Cerebellum (tissue), 4 donors: ENCODE measurements at places on chromosomes 11 and 22. TPM values are rescaled to one million over a fixed set of nuclear protein-coding genes. Genes with fewer than 3 reads are reported as not detected.

- DNase-seq: no peak
Measured at GRCh38 chr11:47105974-47106373, 70.7 kb downstream of the ARFGAP2 start.

DNA sequence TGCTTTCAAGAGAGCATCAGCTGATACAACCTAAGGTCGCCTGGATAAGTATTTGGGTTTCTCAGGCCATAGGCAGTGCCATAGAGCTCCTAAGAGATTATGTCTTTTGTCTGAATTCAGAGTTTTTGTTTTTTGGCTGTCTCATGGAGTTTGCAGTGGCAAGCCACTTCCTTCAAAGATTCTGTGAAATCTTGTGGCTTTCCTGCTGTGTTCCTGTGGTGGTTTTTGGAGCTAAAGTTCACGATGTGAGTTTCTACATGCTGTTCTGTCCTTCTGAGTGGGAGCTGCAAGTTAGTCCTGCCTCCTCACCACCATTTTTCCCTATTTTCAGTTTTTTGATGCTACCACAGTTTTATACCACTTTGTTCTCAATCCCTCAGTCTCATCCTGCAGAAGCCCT lies 111.4 kb downstream of the COMMD9 start:
- DNase-seq: no peak

DNA sequence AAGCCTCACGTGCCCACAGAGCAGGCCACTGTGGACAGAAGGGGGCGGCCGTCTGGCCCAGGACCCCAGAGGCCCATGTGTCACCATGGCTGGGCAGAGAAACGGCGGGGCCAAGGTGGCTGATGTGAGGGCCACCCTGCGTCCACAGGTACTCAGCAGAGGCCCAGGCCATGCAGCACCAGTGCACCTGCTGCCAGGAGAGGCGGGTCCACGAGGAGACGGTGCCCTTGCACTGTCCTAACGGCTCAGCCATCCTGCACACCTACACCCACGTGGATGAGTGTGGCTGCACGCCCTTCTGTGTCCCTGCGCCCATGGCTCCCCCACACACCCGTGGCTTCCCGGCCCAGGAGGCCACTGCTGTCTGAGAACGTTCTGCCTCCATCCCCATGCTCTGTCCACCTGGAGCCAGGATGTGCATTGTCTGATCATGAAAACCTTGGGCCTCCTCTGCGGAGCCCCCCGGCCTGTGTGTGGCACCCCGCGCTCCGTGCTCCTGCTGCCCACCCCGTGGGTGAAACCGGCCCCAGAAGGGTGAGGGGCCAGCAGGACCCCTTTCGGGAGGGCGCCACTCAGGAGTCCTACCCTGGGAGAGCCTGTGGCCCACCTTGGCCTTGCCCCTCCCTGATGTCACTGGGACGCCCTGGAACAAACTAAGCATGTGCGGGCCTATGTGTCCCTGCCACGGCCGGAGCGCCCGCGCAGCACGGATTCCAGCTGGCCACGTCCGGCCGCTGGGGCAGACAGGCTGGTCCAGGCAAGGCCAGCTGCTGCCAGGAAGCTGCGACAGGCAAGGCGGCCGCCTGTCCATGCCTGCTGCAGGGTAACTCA lies 38.6 kb downstream of the MUC5B start:
- DNase-seq: no peak

DNA sequence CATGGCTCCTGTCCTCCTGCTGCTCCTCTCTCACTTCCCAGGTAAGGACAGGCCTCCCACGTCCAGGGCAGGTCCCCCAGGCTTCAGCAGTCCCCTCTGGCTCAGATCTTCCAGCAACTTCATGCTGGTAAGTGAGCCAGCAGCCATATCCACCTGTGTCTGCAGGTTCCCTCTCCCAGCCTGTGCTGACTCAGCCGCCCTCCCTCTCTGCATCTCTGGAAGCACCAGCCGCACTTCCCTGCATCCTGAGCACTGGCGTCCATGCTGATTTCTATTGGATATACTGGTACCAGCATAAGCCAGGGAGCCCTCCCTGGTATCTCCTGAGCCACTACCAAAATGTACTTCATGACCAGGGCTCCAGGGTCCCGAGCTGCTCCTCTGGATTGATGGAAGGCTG lies 19.0 kb downstream of the RFPL3 start:
- DNase-seq: no peak

DNA sequence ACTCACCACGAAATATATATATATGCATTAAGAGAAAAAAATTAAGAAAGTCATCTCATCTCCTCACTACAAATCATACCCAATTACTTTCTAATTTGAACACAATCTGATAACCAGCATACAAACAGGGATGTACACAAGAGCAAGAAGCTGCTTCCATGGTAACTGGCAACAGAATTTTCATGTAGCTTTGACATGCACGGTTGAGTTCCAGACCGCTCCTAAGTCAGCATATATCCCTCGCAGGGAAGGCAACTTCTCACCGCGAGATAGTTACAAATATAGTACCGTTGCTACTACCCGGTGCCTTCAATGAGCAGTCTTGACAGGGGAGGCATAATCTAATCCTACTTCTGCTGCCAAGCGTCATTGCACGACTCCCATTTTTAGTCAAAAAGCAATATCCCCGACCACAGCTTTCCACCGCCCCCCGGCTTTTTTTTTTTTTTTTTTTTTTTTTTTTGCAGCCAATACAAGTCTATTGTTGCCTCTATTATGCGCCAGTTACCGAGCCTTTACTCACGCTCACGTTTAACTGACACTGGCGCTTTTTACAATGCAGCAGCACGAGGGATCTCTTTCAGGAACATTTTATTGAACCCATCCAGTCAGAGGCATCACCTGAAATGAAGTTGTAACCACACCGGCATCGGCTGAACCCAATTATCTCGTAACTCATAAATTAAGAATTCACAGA lies 2.2 kb downstream of the CADM1 start:
- no peak for DNase-seq

DNA sequence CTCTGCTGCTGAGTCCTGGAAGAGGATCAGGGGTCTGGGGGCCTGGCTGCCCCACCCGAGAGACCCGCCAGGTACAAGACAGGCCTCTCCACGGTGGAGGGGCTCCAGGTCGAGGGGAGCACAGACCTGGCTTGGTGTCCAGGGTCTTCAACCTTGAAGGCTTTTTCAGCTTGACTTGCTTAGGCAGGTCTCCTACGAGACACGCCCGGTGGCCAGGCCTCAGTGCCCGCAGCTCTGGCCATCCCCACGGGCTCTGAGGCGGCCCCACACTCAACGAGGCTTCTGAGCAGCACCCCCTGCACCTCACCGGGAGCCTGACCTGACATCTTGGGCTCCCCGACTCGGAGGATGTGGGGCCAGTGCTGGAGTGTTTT lies 6.6 kb upstream of the PLXNB2 start:
- DNase-seq: no peak

GRCh38 chr11:70473186-70473872 lies 75.0 kb downstream of the CTTN start:
- DNase-seq: no peak

DNA sequence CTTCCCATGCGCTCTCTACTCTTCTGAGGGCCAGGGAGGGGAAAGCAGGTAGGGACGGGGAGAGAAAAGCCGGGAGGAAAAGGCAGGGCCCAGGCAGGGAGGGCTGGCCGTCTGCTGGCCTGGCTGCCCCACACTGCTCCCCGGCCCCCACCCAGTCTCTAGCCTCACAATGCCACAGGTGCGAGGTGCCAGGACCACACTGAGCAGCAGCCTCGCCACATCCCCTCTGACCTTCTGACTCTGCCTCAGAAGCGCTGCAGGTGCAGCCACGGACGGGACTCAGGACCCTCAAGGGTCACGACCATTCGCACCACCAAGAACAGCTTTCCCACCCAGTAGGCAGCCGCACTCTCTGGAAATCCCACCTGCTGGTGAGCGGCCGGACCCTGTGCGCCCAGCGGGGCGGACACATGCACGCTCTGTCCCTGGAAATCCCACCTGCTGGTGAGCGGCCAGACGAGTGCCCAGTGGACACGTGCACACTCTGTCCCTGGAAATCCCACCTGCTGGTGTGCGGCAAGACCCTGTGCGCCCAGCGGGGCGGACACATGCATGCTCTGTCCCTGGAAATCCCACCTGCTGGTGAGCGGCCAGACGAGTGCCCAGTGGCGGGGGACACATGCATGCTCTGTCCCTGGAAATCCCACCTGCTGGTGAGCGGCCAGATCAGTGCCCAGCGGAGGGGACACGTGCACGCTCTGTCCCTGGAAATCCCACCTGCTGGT lies 20.1 kb downstream of the TOLLIP start:
- DNase-seq: no peak

DNA sequence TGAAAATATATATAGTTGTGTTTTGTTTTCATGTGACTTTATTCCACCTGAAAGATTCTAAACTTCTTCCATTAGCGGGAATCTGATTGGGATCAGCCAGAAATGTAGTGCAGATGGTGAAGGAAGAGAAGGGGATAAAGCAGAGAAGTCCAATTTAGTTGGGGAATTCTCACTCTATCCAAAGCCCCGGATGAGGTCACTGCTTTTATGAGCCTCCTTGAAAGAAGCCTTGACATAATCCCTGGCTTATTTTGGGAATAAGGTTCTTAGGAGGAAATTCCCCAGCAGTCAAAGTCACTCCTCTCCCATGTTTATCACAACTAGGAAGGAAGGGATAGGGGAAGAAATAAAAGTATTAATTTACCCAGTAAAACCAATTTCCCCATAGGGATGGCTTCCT lies 41.1 kb downstream of the OSBP start:
- no peak for DNase-seq

GRCh38 chr11:117199916-117200812 lies 994 bp downstream of the TAGLN start:
- no peak for DNase-seq

DNA sequence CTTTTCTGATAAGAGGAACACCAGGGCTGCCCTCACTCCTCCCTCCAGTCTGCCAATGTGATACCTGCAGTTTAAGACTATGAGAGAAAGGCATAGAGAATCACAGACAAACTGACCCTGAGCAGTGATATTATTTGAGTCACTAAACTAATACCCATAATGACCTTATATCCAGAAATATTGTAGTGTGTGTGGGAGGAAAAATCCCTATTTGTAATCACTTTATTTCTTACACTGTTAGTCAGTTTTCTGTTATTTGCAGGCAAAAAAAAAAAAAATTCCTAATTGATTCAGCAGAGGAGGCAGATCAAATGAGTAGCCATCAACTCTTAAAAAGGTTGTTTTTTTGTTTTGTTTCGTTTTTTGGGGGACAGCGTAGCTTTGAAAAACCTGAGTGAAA lies 82.5 kb downstream of the MAML2 start:
- DNase-seq: no peak

DNA sequence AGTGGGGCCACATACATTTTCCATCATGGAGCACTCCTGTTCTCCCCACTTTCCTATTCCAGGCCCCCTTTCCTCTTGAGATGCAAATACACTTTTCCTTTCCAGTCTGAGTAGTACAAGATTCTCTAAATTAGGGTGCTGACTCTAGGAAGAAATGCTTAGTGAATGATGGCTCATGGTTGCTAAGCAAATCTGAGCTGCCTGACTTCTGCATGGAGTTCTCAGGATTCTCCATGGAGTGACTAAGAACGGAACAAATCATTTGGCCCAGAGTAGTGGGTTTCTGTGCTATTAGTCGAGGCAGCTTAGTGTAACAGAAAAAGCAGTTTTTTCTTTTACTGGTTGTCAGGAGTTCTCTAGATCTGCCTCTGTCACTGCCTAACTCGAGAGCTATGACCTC lies 65.4 kb upstream of the NTM start:
- no peak for DNase-seq

DNA sequence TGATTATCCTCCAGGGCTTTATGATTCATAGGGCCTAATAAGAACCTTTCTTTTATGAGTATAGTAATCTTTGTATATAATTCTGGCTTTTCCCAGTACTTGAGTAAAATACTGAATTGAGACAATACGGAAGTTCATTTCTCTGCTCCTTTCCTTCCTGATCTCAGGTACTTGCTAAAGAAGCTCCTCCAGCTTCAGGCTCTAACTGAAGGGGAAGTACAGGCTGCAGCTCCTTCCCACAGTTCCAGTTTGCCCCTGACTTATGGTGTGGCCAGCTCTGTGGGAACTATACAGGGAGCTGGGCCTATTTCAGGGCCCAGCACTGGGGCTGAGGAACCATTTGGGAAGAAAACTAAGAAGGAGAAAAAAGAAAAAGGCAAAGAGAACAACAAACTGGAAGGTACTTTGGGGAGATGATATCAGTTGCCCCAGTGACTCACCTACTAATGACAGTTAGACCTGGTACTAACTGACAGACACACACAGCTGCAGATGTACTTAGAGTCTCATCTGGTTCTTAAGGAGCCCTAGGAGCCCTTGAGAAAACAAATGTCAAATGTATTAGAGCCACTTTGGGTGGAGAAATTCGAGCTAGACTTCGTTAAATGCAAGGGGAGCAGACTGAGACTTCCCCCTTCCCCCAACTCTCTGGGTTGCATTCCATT lies 3.0 kb downstream of the TBRG1 start:
- DNase-seq: no peak

DNA sequence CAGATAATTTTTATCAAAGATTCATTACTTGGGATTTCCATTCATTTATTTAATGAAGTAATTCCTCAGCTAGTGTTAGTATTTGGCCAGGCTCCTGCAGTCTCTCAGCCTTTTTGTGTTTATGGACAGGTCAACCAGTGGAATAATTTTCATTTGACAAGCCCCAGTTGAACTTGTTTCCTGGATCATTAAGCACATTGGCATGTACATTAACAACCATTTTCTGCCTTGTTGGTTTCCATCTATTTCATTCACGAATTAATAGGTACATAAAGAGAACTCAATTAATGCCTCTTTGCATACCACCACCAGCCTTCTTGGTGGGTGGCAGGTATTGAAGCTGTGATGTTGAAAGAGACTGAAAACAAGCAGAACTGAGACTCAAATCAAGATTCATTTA lies 745.2 kb downstream of the KCNA4 start:
- no peak for DNase-seq

- DNase-seq: no peak
Measured at GRCh38 chr11:32527261-32528175, 56.1 kb upstream of the EIF3M start.

Gene PATE2
- 1.7 TPM for total RNA-seq

Gene LDHAL6A
- total RNA-seq: 0.54 TPM

Gene ADAMTS8
- 1.5 TPM for total RNA-seq

Gene MAPK8IP1
- total RNA-seq: 48.7 TPM

Gene GLB1L3
- 0.45 TPM for total RNA-seq
